Stimulated activated CD8-positive, alpha-beta memory T cell treated with anti-CD3 and anti-CD28 coated beads, Interleukin-15, amount 100 ng/mL, for 4 hours (primary cell): ENCODE measurements at places on chromosomes 3 and 15.

GRCh38 chr3:78201091-78201490 lies 1161.2 kb downstream of the ROBO2 start:
- no peak for DNase-seq

- no peak for DNase-seq
Observed at GRCh38 chr15:71455107-71455506, 339.8 kb downstream of the THSD4 start.

DNA sequence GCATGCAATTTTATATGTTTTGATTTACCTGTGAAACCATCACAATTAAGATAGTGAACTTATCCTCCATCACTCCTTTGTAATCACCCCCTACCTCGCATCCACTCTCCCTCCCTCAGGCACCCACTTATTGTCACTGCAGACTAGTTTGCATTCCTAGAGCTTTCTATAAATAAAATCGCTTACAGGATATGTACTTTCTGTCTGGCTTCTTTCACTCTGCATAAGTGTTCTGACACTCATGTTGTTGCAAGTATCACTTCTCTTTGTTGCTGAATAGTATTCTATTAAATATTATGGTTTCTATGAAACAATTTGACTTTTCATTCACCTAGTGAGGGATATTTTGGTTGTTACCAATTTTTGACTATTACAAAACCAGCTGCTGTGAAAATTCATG lies 139.3 kb downstream of the RSRC1 start:
- DNase-seq = no peak

DNA sequence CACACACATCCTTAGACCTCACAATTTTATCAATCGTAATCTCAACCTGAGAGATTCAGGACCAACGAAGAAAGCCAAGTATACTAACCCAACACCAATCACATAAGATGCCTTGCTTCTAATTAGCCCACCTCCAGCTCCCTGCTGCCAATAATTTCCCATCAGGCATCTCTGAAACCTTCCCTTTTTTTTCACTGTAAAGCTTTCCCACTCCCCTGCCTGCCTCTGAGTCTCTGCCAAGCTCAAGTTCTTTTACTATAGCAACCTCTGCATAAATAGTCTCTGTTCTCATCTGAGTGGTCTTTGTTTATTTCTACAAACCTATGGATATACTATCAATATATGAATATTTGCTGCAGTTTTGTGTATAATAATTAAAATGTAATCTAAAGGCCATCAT lies 86.5 kb downstream of the PIK3CB start:
- DNase-seq = no peak

GRCh38 chr15:52783929-52784798 lies 6.0 kb downstream of the ONECUT1 start:
- no peak for DNase-seq

- no peak for DNase-seq
Observed at GRCh38 chr15:78850352-78850751, 22.3 kb upstream of the MORF4L1 start.

- no peak for DNase-seq
Observed at GRCh38 chr3:30188713-30189112, 417.7 kb upstream of the TGFBR2 start.

DNA sequence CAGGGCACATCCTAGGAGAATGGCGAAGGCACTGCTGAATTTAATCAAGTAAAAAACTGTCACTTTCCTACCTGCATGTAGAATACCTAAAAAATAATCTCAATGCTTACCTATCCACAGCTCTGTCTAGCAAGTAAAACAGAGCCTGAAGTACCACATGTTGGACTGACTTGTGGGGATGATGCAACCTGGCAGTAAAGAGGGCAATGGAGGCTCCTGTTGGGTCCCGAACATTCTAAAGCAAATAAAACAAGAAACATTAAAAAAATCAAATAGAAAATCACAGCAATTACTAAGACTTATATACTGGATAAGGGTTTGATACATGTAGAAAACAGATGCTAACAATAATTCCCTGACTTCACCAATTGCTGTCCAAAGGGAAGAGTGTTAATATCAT lies 56.1 kb downstream of the PTPN9 start:
- no peak for DNase-seq

- DNase-seq = no peak
Observed at GRCh38 chr3:28139967-28140634, 101.3 kb upstream of the CMC1 start.

DNA sequence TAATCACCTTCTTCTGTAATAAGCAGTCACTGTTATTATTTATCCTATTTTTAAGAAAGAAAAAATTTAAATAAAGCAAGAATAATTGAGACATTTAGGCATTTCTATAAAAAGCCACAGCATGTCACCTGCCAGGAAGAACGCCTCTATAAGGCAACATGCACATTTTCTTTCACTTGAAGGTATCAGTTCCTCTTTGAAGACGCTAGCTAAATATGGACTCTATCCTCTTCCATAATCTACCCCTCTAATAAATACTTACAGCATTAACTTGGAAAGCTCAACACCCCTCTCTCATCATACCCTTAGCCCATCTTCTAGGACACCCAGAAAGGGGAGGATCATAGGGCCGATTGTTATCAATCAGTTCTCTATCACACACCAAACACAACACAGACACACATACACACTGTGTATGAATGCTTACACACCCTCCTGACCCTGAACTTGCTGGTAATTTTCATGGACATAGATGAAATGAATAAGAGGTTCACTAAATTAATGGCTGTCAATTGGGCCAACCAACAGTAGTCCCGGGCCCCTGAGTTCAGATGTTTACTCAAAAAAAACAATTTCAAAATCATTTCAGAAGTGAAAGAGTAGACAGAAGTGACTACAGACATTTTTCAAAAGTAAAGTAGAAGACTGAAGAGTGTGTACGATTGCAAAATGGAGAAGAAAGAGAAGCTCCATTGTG lies 102.5 kb downstream of the ZMAT3 start:
- DNase-seq = no peak

- DNase-seq = no peak
Observed at GRCh38 chr3:68274286-68274685, 619.9 kb upstream of the SUCLG2 start.

DNA sequence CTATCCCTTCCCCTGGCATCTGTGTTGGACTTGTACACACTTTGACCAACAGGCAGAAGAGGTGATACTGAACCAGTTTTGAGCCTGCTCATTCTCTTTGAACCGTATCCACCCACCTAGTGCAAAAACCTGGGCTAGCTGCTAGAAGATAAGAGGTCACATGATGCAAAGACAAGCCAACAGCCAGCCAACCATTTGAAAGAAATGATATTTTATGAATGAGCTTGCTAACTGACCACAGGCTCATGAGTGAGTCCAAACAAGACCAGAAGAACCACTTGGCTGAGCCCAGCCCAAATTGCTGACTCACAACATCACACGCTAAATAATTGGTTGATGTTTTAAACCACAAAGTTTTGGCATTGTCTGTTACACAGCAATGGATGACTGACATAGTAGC lies 74.0 kb upstream of the CTNNB1 start:
- DNase-seq = no peak

DNA sequence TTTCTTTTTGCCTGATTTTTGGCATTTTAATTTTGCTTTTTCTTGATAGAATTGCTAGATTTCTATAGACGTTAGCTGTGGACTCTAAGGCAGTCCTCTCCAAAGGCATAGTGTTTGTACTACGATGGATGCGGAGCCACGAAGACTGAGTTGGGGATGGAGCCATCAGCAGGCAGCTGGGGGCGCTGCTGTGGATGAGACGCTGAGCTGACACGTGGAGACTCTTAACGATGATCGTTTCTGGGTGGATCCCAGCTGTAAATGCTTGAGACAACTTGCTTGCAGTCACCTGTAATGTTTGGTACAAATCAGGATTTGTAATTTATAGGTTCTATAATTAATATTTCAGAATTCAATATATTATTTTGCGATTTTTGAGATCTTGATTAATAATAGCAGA lies 13.3 kb upstream of the PPP1R2 start:
- DNase-seq = no peak

DNA sequence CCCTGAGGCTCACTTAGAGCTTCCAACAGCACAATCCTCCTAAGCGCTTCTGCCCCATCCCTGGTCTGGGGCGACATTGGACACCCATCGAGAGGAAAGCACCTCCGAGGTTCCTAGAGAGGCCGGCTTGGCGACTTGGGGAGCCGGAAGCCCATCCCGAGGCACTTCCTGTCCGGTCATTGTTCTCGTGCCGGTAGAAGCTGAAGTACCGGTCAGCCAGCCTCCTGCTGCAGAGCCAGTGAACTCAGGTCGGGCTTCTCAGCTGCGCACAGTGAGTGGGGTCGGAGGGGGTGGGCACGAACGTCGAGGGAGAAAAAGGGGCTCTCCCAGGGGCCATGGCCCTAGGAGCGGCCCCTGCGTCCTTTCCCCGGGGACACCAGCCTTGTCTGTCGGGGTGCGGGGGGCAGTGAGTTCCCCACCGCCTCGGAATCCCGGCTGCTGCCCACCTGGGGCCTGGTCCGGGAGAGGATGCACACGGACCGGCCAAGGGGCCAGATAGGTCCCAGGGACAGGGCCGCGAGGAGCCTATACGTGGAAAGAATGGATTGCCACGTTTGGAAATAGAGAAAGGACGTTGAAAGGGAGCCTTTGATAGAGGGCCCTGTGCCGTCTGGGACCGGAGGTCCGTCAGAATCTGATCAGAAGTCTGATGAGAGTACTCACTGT lies at the start of gene ZNF35:
TSS of gene ZNF35 (plus strand) at position 169 of the 666 bp plus-strand sequence. CDS start 2,336 bp downstream, outside the sequence.
- DNase-seq = no peak

- DNase-seq = no peak
Observed at GRCh38 chr3:15345066-15345607, 12.8 kb upstream of the SH3BP5 start.

GRCh38 chr15:69497667-69498066 lies 45.0 kb downstream of the RPLP1 start:
- DNase-seq = no peak

DNA sequence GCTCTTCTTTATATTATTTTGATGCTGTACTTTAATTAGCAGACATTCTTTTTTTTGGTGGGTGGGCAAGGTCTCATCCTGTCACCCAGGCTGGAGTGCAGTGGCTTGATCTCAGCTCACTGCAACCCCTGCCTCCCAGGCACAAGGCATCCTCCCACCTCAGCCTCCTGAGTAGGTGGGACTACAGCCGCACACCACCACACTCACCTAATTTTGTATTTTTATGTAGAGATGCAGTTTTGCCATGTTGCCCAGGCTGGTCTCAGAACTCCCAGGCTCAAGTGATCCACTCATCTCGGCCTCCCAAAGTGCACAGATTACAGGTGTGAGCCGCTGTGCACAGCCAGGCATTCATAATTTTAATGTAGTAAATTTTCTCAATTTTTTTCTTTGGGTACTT lies 608.1 kb downstream of the ZNF385D start:
- no peak for DNase-seq

DNA sequence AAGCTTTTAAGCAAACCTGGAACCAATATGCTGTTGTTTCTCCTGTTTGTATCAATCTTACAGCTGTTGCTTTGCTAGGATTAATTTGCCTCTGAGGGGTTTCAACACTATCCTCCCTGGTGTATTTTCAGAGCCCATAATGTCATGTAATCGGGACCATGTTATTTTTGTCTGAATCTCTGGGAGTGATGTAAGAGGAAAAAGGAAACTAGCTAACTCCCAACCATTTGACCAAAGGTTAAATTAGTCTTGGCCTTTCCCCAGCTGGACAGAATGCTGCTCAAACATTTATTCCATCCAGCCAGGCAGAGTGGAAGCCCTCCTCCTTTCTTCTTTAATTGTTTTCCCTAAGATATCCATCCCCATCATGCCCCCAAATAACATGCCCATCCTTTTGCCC lies 142.2 kb downstream of the ALDH1A2 start:
- DNase-seq = no peak

GRCh38 chr3:138781012-138781470 lies 53.7 kb downstream of the PIK3CB start:
- no peak for DNase-seq

- no peak for DNase-seq
Observed at GRCh38 chr3:8307545-8308110, 194.0 kb upstream of the LMCD1 start.

DNA sequence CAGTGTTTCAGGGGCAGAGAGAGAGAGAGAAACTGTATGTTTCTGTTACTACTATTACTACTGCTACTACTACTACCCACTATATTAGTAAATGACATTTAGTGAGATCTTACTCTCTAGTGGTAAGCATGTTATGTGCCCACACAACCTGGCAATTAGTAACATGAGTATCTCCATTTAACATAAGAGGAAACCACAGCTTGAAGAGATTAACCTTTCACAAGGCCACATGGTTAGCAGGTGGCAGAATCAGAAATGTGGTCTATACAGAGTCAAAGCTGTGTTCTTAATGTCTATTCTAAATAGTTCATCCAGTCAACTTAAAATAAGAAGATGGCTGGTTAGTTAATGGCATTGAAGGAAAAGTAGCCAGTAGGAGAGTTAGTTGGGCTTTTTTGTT lies 961.6 kb downstream of the MCTP2 start:
- DNase-seq = no peak

- DNase-seq = no peak
Observed at GRCh38 chr3:115330430-115330829, 183.3 kb upstream of the ZBTB20 start.

DNA sequence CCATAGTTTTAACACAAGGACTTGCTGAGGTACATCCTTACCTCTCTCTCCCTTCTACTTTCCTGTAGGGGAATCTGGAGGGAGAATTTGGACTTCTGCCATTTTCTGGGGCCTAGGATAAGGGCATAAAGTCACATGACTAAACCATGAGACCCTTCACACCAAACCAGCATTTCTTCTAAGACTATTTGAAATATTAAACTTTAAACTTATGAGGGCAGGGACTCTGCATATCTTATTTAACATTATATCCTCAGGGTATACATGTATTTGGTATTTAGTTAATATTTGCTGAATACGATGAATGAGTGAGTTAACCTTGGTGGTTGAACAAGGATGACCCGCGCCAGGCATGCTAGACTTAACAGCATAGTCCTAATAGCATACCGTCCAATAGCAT lies 63.4 kb downstream of the USP13 start:
- no peak for DNase-seq

DNA sequence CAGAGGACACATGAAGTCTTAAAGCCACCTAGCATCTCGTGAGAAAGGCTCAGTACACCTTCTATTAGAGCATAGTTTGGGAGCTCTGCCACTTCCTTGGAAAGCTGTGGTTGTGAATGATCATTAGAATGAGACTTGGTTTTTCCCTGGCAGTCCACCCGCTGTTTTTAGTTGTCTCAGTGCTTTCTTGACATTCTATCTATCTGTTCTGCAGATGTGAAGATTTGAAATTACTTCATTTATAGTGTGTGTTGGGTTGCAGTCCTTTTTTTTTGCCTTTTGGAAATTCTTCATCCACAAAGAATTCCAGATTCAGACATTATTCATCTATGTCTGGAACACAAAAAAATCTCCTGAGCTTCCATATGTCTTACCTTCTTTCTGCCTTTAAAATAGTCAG lies 23.7 kb downstream of the PPP2R3A start:
- DNase-seq = no peak
